ENCODE measurements at places on chromosomes 12 and 14. TPM values are rescaled to one million over a fixed set of nuclear protein-coding genes. Genes with fewer than 3 reads are reported as not detected.

TMTC1 gene
- polyA plus RNA-seq, result 36.0 TPM

HOXC6 gene
- 9.6 TPM for polyA plus RNA-seq

SFSWAP gene
- 28.8 TPM for polyA plus RNA-seq

BEST3 gene
- 46.4 TPM for polyA plus RNA-seq

RNFT2 gene
- polyA plus RNA-seq, result 1.6 TPM

GMFB gene
- 60.9 TPM for polyA plus RNA-seq

KCNMB4 gene
- 15.6 TPM for polyA plus RNA-seq

PIANP gene
- polyA plus RNA-seq, result 3.6 TPM

All from muscle of back (tissue), 13 donors.